Natural killer cell treated with Interleukin-12 subunit alpha and Interleukin-12 subunit beta and Interleukin-15 and Interleukin-18, amount 100 ng/mL, for 72 hours (primary cell): ENCODE measurements at places on chromosomes 13 and 19. TPM values are rescaled to one million over a fixed set of nuclear protein-coding genes. Genes with fewer than 3 reads are reported as not detected.
A peak's percentile ranks its signal among the peaks of the same experiment; 100 is the strongest.

DNA sequence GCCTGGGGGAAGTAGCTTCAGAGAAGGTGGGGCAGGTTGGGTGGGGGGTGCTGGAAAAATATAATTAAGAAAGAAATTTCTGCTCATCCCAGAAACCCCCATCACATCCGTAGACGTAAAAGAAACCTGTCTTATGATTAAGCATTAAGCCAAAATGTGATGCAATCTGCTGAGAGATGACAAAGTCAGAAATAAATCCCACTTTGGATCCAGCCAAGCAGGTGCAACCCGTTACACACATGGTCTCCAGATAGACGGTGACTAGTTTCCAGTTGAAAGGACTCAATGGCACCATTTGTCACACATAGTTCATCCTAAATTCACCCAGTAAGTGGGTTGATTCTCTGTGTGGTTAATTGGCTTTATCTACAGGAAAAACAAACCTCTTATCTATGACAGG, 34.1 kb downstream of the PSG5 start:
- H3K36me3 ChIP-seq = no peaks in the 10 kb centered on the region
- no peak overlapping the region for H3K27ac ChIP-seq
- H3K4me1 ChIP-seq = no peaks in the 10 kb centered on the region
- H3K4me3 ChIP-seq = no peak overlapping the region
- no peak for DNase-seq
- H3K27me3 ChIP-seq = peaks cover 2% of the 10 kb centered on the region

GRCh38 chr13:71902676-71903075, 35.7 kb upstream of the DACH1 start:
- no peaks in the 10 kb centered on the region for H3K36me3 ChIP-seq
- H3K4me1 ChIP-seq = no peaks in the 10 kb centered on the region
- no peak overlapping the region for H3K27ac ChIP-seq

- no peak for DNase-seq
- H3K27me3 ChIP-seq = no peaks in the 10 kb centered on the region
- H3K4me3 ChIP-seq = no peak overlapping the region
- no peak overlapping the region for H3K27ac ChIP-seq
- no peaks in the 10 kb centered on the region for H3K4me1 ChIP-seq
- H3K36me3 ChIP-seq = no peaks in the 10 kb centered on the region
Observed at GRCh38 chr19:1630811-1631210, 21.6 kb downstream of the TCF3 start.

DNA sequence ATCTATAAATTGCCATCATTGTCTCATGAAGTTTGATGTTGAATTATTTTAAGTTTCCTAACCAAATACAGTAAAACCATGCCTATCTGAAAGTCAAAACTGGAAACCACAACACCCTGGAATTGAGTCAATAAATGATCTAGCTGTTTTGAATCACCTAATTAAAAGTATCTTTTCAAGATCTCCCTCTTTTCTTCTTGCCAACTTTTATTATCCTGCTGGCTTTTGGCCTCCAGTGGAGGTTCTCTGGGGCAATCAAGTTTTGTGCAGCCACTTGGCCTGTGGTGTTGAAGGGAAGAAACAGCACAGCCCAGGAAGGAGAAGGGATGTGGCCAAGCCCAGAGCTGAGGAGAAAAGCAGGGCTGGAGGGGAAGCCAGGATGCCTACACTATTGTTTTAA, 255.4 kb downstream of the COG6 start:
- no peaks in the 10 kb centered on the region for H3K4me1 ChIP-seq
- H3K36me3 ChIP-seq = no peaks in the 10 kb centered on the region
- no peak overlapping the region for H3K27ac ChIP-seq
- peaks cover 20% of the 10 kb centered on the region for H3K27me3 ChIP-seq

Gene CGB2
- total RNA-seq = not detected

Gene HS6ST3
- total RNA-seq = not detected

Gene GAPDHS
- not detected for total RNA-seq

Gene SLC10A2
- not detected for total RNA-seq

DNA sequence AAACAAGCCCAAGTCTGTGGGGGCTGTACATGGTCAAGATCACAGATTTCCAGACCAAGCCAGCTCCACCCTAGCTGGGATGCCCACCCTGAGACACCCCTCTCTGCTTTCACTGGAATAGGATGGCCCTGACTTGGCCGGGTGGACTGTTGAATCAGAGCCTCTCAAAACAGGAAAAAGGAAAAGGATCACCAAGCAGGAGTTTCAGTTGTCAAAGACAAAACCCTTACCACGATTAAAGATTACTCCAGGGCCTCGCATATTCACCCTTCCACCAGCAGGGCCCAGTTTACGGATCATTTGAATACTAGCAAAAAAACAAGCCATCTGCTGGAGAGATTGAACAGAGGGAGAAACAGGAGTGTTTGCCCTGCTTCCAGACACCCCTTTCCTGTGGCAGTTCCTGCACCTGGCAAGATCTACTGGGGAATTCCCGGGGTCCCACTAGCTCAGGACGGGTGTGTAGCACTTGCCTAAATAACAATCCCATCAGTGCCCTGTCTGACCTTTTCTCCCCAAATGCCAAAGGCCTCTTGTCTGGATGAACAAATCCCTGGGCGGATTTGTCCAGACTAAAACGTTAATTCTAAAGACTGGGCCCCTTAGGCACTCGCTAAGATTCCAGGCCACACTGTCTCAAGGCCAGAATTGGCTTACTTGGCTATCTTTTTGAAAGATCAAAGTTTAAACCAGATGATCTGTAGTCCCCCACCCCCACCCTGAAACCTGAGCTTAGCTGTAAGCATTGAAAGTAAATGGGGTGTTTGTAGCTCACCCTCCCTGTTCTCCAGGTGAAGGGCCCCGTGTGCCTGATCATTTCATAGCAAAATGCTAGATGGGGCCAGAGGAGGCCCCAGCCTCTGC, 38.4 kb downstream of the ACTN4 start:
- peak overlapping the region; percentile 94 for H3K27ac ChIP-seq
- H3K27me3 ChIP-seq = no peaks in the 10 kb centered on the region
- H3K4me1 ChIP-seq = peaks cover 72% of the 10 kb centered on the region
- DNase-seq = no peak
- peak overlapping the region; percentile 73 for H3K4me3 ChIP-seq

Gene PGLYRP1
- not detected for total RNA-seq

Gene LMTK3
- 1.3 TPM for total RNA-seq

Gene NDUFA3
- 70.7 TPM for total RNA-seq

DNA sequence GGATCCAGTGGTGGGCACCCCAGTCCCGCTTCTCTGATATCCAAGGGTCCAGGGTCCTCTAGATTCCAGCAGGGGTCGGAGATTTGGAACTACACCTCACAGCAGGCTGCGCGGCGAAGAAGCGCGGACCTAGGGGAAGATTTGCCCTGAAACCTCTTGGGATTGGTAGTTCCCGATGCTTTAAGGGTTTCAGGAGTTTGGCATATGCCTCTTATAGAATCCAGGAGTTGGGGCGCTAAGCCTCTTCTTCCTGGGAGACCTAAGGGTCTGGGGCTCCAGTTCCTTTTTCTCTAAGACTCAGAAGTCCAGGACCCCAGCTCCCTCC, 349 bp downstream of the BCL2L12 start:
- H3K4me1 ChIP-seq = peaks cover 34% of the 10 kb centered on the region
- H3K27ac ChIP-seq = peak overlapping the region; percentile 94
- peak overlapping the region; percentile 99 for H3K4me3 ChIP-seq
- no peaks in the 10 kb centered on the region for H3K27me3 ChIP-seq
- DNase-seq = no peak

GRCh38 chr19:46408664-46409039, 4.7 kb downstream of the CCDC8 start:
- DNase-seq = no peak
- no peak overlapping the region for H3K27ac ChIP-seq
- H3K27me3 ChIP-seq = peaks cover 46% of the 10 kb centered on the region
- H3K4me1 ChIP-seq = peaks cover 8% of the 10 kb centered on the region
- H3K4me3 ChIP-seq = no peak overlapping the region

DNA sequence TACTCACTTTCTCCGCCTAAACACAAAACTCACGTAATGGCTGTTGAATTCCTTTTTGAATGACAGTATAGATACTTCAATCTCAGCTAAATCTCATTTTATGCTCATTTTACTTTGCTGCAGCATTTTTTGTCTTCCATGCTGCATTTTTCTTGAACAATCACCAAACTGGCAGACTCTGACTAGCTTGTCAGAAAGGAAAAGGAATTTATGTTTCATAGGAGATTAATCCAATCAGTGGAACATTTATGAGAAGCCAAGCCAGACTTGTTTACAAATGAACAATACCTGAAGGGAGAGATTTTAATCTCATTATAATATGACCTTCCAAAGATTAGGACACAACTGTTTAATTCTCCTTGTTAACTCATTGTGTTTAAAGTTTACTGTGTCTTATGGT, 1044.3 kb downstream of the DIAPH3 start:
- no peaks in the 10 kb centered on the region for H3K27me3 ChIP-seq
- DNase-seq = no peak
- no peak overlapping the region for H3K4me3 ChIP-seq
- no peak overlapping the region for H3K27ac ChIP-seq
- H3K36me3 ChIP-seq = no peaks in the 10 kb centered on the region
